T follicular helper cell (primary cell): ENCODE measurements at places on chromosomes 2 and 18.

DNA sequence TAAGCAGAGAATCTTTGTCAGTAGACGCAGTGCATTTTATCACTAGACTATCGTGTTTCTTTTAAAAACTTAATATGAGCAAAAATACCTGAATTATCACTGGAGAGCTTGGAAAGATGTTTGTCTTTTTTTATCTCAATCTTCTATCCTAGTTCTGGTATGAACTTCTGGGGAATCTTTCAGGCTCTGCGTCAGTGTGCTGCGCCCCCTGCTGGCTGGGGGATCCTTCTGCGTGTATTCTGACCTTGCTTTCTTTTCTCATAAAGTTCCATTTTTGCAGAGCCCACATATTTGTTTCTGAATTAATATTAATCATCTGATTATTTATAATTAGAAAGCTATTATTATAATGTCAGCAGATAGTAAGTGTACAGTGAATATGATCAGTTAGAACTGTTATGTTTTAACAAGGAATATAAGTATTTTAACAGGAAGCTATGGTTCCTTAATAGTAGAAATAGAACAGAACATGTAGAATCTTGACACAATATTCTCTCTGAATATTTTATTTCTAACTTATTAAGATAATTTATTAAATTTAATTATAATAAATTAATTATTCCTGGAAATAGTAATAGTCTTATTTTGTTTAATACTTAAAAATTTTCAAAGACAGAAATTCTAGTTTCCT is 945.0 kb upstream of the CRIM1 start:
- DNase-seq: no peak

- DNase-seq: peak; percentile 13
Observed at GRCh38 chr2:174750923-174751441, 13.3 kb downstream of the CHRNA1 start.

DNA sequence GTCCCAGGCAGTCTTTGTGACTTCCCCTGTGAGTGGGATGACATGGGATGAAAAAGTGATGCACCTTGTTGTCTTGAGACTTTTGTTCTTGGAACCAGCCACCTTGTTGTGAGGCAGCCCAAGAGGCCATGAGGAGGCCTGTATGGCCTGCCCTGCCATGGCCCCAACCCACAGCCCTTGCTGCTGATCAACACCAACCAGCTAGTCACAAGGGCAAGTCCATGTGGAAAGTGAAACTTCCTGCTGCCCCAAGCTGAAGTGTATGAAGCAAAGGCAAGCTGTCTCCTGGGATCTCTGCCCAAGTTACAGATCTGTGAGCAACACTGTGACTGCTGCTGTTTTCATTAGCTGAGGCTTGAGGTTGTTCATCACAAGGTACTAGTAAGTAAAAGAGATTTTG is 21.6 kb downstream of the TMEM18 start:
- DNase-seq: no peak

DNA sequence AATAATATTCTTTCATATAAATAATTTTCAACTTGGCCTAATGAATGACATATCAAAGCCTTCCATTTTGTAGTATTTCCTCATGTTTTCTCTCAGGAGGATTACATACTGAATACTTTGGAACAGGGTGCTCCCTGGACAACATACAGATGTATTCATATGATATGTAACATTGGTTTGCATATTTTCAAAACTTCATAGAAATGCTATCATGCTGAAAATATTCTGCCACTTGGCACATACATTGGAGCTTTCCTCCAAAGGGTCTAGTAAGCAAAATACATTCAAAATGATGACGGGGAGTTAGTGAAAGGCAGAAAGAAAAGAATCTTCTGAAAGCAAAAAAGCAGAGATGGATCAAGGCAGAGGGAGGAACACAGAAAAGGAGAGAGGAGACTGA is 38.1 kb upstream of the RTN4 start:
- no peak for DNase-seq

- DNase-seq: no peak
Observed at GRCh38 chr18:38494065-38494464, 928.5 kb upstream of the CELF4 start.

DNA sequence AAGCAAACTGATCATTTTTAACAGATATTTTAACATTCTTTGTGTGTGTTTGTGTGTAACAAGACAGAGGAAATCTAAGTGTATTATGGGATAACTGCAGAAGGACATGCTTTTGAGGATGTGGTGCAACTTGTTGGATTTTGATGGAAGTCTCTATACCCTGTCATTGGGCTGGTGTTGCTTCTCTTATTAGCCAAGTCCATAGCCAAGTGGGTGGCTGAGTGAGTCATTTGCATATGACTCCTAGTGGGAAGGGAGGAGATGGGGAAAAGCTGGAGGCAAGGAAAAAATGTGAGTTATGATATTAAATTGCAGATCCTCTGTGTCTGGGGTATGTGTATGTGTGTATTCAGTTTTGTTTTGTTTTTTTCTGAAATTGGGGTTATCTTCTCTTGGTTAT is 879.9 kb downstream of the DCC start:
- no peak for DNase-seq

- no peak for DNase-seq
Observed at GRCh38 chr2:221465776-221466175, 106.3 kb downstream of the EPHA4 start.

GRCh38 chr2:145016711-145017110 is 496.8 kb upstream of the ZEB2 start:
- DNase-seq: no peak

DNA sequence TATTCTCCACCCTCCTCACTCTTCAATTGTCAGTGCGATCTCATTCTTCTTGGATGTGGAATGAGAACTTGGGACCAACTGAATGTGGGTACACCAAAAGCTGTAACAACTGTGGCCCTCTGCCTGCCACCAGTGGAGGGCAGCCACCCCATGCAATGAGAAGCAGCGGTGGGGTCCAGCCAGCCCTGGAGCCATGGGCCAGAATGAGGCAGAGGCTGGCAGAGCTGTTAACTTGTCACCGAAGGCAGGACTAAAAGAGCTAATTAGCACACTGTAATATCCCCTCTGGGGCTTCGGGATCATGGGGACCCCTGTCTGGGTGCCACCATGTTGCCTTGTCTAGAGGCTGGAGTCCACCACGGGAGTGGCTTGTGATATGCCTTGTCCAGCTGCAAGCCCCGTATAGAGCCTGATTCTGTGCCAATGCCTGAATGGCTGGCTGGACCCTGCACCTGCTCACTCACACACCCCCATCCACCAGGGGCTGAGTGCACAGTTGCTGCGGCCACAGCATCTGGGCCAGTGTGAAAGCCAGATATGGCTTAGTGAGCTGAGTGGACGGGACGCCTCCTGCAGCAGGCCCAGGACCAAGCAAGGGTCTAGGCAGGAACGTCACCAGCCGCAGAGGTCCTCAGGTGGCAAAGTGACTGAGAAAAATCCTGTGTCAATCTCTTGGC is 680.5 kb downstream of the DSC3 start:
- no peak for DNase-seq

- no peak for DNase-seq
Observed at GRCh38 chr2:138827426-138828054, 47.4 kb upstream of the NXPH2 start.

DNA sequence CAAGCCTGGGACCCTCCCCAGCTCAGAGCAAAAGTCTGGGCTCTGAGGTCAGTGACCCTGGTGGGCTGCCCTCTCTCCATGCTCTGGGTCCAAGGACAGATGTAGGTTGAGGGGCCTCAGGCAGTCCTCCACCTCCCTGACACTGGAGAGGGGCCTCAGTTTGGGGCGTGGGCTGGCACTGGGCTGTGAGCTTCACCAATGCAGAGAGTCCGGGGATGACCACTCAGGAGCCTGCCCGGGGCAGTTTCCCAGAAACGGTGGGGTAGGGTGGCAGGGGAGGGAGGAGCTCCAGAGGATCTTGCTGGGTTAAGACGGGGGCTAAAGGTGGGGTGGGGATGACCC is 40.5 kb upstream of the SMAD7 start:
- no peak for DNase-seq

GRCh38 chr2:175445281-175445680 is 263.8 kb upstream of the ATP5MC3 start:
- DNase-seq: no peak

GRCh38 chr18:75063615-75064512 is 145.1 kb downstream of the PTGR3 start:
- DNase-seq: no peak

GRCh38 chr2:187442378-187442777 is 5.7 kb downstream of the CALCRL start:
- no peak for DNase-seq

DNA sequence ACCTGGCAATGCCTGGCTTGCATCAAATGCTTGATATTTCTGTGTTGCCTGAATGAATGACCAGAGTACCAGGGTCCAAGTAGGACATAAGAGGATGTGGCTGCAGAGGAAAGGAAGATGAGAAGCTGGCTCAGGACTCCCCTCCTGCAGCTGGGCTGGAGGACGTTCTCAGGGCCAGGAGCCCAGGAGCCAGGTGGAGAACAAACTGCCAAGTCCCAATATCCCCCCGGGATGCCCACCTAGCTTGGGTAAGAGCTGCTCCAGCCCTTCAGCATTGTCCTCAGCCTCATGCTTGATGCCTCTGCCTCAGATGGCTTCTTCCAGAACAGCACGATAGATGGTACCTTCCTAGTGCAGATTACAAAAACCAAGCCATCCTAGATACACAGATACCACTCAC is 8.6 kb upstream of the ATP6V1B1 start:
- DNase-seq: no peak

- no peak for DNase-seq
Observed at GRCh38 chr2:39320162-39320561, 76.4 kb upstream of the CDKL4 start.

DNA sequence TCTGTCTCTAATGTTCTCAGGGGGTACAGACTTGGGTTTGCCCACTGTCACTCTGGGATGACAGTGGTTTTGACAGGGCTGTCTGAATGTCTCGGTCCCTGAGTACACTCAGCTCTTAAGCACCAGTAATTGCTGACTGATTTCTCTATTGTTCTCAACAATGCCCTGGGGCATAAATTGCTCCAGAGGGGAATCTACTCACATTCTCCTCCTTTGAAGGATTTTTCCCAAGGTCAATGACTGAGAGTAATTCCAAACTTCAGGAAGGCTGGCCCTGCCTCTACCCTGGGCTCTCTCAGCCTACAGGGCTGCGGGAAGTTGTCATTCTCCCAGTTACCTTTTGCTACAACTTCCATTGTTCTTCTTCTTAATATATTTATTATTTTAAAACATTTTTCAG is 36.5 kb downstream of the MC2R start:
- DNase-seq: no peak

DNA sequence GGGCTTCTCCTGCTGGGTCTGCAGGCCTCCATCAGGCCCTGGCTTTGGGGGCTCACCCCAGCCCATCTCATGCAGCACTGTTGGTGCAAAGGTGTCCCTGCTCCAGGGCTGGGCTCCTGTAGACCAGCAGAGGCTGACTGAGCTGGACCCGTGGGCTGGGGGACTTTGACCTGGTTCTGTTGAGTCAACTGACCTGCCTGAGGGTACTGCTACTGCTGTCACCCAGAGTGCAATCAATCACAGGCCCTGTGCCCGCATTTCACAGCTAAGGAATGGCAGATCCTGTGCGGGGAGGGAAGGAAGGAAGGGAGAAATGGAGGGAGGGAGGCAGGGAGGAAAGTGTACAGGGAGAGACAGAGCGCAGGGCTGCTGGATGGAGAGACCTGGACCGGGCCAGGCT is 136.8 kb downstream of the TPO start:
- DNase-seq: no peak

DNA sequence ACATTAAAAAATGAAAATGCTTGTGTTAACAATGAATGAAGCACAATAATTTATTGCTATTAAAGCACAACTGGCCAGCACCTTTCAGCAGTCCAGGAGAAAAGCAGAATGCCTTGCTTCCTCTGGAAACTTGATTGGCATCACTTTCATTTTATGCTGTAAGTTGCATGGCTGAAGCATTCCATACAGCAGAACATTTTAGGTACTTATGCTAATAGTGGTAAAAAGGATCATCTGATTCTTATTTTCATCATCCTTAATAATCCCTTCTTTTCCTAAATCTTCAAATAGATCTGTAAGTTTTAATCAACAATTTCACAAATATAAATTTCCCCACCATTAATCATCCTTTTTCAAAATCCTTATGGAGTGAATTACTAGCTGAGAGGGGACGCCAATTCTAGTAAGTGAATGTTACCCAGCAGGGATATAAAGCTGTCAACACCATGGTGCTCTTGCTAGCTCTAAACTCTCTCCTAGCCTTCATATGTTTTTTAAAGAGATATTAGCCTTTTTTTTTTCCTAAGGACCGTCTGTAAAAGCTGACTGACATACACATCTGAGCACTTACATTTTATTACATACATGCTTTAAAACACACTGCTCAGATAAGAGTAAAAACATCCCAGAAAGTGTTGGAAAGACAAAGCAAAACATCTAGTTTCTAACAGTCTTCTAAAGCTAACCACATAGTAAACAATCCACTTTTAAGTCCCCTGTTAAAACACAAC is 5.3 kb downstream of the SATB2 start:
- no peak for DNase-seq

DNA sequence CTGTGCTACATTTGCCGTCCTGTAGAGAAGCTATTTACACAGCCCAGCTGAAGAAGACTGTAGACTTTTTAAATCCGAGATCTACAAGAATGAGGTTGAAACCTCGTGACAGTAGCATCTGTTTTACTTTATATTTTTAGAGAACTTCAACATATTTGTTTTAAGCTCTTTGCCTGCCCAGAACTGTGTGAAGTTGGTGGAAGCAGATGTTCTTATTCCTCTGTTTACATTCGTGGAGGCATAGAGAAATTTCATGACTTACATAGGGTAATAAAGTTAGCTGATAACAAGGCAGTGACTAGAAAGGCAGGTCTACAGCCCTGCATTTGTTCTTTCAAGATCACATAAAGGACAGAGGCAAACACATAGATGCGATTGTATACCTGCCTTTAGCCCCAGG is 47.0 kb upstream of the MAP3K20 start:
- no peak for DNase-seq

- no peak for DNase-seq
Observed at GRCh38 chr2:232113821-232114220, 152.3 kb downstream of the DIS3L2 start.

GRCh38 chr2:183505911-183506310 is 381.7 kb downstream of the NUP35 start:
- no peak for DNase-seq

DNA sequence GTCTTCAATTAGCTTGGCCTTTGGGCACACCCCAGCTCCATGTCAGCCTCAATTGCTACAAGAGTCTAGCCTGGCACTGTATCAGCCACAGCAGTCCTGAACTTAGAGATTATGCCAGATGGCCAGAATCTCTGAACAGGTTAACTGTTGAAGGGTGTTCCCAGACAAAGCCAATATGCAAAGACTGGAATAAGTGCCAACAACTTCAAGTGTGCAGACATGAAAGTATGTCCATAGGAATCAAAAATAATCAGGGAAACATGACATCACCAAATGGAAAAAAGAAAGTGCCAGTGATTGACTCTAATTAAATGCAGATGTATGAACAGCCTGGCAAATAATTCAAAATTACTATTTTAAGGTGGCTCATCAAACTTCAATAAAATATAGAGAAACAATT is 98.5 kb upstream of the DOCK10 start:
- DNase-seq: no peak

GRCh38 chr2:105731511-105731910 is 13.2 kb upstream of the NCK2 start:
- DNase-seq: no peak
